Breast epithelium (tissue), 4 donors: ENCODE measurements at places on chromosomes 7 and 10. TPM values are rescaled to one million over a fixed set of nuclear protein-coding genes. Genes with fewer than 3 reads are reported as not detected.

DNA sequence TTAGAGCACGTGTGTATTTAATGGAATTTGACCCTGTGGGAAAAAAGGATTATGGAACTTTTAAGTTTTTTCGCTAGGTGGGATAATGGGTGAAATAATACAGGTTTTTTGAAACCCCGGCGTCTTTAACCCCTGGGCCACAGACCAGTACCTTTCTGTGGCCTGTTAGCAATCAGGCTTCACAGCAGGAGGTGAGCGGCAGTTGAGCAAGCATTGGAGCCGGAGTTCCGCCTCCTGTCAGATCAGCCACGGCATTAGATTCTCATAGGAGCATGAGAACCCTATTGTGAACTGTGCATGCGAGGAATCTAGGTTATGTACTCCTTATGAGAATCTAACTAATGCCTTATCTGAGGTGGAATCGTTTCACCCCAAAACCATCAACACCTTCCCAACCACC is 28.6 kb downstream of the WAC start:
- no peak for DNase-seq

- no peak for DNase-seq
Measured at GRCh38 chr7:77830649-77831355, 32.2 kb downstream of the PHTF2 start.

DNA sequence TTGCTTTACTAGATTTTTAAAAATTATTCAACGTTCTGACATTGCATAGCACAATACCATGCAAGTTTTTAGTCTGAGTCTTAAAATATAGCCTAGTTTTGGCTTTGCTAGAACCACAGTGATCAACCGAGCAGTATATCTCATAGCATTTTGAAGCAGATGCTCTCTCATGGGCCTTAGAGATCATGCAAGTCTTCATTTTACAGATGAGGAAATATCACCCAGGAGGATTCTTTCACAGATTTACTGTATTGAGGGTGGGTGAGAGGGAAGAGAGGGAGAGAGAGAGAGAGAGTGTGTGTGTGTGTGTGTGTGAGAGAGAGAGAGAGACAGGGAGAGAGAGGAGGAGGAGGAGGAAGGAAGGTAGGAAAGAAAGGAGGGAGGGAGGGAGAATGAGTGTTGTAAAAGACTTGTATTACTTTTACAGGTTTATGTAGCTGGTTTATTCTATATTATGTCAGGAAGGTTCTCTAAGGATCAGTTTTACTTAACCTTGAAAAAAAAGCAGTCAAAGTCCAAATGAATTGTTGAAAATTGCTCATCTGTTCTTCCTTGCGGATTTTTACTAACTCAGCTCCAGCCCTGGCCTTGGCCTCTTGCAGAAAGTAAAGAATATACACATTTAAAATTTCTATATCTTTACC is 14.2 kb upstream of the NPTX2 start:
- DNase-seq, result no peak

The ETV1 gene
- 3.2 TPM for total RNA-seq

The PPP1R3C gene
- 48.1 TPM for total RNA-seq

The KCNH2 gene
- total RNA-seq, result 0.29 TPM

- DNase-seq, result no peak
Measured at GRCh38 chr10:78384049-78384431, 350.4 kb downstream of the RPS24 start.

GRCh38 chr7:124777268-124777667 is 11.7 kb upstream of the GPR37 start:
- no peak for DNase-seq

GRCh38 chr10:70742537-70743429 is 42.4 kb downstream of the TBATA start:
- no peak for DNase-seq

DNA sequence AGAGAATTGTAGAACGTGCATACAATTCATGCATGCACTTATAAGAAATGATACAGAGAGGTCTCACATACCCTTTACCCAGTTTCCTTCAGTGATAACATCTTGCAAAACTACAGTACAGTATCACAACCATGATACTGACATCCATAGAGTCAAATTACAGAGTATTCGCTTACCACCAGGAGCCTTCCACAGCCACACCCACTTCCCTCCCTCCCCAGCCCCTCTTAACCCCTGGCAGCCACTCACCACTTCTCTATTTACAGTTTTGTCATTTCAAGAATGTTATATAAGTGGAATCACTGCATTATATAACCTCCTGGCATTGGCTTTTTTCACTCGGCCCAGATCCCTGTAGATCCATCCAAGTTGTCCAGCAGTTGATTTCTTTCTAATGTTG is 143.8 kb downstream of the ZNF248 start:
- DNase-seq, result no peak

DNA sequence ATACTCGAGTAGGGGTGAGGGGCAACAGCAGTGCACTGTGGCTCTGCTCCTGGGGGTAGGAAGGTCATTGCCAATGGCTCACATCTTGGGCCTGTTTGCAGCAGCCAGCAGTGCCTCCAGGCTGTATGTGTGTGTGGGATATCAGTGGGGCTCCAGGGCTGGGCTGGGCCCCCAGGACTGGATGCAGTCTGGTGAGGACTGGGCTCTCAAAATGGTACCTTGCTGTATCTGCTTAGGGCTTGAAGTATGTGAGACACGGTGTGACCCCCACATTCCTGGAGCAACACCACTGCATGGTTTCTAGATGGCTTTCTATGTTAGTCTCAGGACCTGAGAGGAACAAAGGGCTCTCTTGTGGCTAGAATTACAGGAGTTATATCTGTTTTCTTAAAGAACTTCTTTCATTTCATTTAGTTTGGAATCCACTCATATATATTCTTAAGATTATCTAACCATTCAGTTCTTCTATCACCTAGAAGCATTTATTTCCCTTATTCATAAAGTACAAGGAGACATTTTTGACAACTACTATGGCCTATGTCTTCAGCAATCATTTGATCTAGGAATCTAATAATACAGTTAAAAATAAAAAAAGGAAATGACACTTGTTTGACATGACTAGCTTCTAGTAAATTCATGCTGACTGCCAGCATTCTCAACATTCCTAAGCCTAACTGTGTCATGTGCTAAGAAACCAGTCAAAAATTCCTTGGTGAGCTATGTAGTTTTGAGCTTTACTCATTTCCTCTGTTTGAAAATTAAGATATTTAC is 443.2 kb upstream of the SEMA3A start:
- no peak for DNase-seq

The RHEB gene
- 89.3 TPM for total RNA-seq

DNA sequence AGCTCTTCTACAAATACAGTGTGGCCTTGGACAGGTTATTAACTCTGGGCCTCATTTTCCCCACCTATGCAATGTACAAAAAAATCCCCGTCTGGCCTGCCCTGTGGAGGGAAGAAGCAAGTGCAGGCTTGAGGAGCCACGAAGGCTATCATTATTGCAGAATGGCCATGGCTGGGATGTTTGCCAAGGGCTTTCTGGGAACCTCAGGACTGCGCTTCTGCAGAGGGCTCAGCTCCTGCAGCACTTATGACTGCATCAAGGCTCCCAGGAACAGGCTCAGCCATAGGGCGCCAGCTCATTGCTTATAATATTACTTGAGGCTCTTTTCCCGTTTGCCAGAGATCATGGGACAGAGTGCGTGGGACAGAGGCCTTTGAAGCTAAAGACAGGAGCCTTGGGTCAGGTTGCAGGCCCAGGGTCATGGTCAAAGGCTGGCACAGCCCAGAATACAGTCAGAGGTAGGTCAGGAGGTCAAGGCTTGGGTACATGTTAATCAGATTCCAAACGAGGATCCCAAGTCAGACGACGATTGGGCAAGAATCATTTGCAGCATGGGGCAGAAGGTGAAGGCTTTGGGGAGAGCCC is 20.6 kb upstream of the C10orf105 start:
- no peak for DNase-seq

- DNase-seq, result no peak
Measured at GRCh38 chr7:129556607-129557133, 54.3 kb downstream of the SMKR1 start.

- DNase-seq, result no peak
Measured at GRCh38 chr10:73060738-73061635, 35.7 kb downstream of the P4HA1 start.

The CUBN gene
- 1.6 TPM for total RNA-seq
